COR-L47 (cell line): ENCODE measurements at places on chromosomes 11 and 22.

DNA sequence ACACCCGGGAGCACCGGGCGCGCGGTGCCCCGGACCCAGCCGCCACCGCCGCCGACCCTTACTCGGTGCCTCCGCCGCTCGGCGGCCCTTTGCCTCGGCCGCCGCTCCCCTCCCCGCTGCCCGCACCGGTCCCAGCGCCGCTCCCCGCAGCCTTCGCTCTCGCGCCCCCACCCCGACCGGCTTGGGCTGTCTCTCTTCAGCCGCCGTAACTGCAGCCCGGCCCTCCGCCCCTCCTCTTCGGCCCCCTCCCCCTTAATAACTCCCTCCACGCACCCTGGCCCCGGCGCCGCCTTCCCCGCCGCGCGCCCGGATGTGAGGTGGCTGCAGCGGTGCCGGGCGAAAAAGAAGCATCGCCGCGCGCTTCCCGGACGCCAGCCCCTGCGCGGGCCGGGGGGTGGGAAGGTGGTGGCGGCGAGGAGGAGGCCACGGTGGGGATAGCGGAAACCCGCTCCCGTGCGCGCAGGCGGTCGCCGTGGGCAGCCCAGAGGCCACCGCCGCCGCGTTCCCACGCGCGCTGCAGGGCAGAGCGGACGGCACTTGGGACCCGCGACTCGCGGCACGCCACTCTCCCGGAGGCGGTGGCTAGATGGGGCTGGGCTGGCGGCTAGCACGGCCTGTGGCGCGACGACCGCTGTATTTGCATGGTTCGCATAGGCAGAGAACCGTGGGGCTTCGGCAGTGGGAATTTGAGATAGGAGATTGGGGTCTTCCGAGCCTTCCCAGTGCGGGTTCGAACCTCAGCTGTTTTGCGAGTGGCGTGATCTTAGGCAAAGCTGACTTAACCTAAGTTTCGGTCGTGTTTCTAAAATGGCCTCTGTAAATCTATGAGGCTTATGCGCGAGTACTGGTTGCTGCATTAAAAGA lies at the start of gene EIF4ENIF1:
Gene EIF4ENIF1, minus strand, starts transcription at position 211 of the 864 bp plus-strand sequence. CDS start 1,124 bp downstream, outside the sequence.
- peak; percentile 79 for DNase-seq

DNA sequence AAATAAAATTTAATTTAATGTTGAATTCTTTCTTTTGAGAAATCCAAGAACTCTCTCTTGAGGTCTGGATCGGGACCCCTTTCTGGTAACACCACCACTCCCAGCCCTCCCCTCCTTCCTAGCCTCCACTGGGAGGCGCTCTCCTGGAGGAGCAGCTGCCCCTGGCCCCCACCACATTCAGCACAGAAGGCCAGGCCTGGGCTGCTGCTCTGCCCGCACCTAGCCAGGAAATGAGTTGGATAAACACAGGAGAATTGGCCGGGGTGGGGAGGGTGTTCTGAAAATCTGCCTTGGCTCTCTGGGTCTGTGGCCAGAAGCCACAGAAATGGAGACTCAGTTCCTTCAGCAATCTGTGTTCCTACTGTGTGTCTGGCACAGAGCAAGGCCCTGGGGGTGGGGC lies 31.2 kb downstream of the C22orf42 start:
- no peak for DNase-seq

DNA sequence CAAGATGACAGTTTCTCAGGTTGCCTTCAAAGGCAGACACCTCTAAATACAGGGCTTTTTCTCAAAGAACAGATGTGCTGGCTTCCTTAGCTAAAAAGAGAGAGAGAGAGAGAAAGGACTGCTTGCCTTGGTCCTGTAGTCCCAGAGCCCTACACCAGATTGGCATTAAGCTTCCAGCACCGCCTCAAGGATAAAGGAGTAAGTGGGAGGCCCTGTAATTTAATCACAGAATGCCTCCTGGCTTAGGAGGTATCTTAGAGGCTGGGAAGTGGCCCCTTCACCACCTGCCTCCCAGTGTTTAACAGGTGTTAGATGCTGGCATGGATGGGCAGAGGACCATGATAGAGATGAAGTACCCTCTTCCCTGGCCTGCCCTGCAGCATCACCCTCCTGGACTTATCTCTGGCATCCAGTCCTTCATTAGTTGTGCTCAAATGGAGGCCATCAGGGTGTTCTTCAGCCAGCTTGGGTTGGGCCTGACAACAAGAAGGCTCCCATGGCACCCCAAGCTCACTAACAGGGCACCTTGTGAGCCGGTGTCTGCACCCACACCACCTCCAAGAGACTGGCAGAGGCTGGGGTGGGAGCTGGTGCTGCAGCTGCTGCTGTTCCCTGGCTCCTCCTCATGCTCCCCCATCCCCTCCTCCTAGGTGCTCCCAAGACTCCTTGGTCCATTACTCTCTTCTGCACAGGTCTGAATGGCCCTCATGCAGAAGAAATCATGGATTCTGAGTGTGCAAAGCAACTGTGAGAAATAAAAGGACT lies 32.5 kb downstream of the ABCC8 start:
- no peak for DNase-seq

- no peak for DNase-seq
Measured at GRCh38 chr22:23143119-23143518, 1.3 kb upstream of the RSPH14 start.

GRCh38 chr22:43843783-43844530 lies 18.4 kb downstream of the SULT4A1 start:
- no peak for DNase-seq

DNA sequence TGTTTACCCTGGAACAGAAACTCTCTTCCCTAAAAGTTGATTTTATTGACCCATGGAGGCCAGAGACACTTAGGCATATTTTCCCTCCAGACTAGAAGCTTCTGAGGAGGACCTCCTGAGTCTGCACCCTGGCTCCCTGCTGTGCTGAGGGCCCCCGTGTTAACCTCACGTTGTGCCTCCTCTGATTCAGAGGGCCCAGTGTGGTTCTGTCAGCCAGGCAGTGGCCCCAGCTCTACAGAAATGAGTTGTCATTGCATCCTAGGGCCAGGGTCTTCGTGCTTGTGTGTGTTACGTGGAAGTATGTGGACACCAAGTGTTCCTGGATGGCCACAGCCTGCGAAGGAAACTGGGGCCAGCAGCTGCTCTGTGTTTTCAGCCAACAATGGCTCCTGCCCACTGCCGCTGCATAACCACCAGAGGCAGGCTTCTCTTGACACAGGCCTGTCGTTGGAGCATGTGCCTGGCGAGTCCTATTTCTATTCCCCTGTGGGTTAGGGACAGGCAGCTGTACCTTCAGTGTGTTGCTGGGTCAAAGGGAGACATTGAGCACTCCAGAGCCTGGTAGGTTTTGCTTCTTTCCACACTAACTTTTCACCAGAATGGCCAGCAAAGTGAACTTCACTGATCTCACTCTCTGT lies 44.5 kb downstream of the MED15 start:
- DNase-seq, result no peak

GRCh38 chr11:132006884-132007580 lies 636.6 kb downstream of the NTM start:
- DNase-seq, result no peak

DNA sequence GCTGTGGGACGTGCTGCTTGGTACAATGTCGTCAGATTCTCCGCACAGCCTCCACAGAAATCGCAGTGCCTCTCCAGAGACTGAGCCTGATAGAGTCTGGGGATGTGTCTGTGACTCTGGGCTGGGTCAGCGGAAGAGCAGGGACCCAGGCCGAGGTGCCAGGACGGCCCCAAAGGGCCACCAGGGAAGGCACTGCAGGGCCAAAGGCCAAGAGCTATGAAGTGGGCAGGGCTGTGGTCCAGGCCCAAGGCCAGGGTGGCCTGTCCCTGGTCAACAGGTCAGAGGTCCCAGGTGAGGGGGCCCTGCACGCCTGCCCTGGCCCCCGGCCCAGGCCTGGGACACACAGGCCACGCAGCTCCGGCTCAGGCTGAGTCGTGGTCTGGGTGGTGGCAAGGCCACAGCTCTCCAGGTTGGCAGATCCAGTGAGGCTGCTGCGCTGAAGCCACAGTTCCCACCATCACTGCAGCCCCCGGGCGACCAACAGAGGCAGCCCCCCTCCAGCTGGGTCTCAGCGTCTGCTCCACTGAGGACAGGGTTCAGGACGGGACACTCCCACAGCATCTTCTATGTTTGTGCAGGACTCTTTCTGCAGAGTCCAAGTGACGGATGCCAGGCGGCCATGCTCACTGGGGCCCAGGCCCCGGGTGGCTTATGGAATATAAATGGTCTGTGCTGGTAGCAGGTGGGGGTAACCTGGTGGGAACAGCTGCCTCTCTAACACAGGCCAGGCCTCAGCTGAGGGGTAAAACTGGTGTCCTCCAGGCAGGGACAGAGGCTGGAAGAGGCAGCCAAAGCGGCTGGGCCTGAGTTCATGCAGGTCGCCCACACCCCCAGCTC lies 4.8 kb upstream of the PIM3 start:
- no peak for DNase-seq

- DNase-seq, result no peak
Measured at GRCh38 chr11:27012234-27012921, 18.5 kb downstream of the FIBIN start.

DNA sequence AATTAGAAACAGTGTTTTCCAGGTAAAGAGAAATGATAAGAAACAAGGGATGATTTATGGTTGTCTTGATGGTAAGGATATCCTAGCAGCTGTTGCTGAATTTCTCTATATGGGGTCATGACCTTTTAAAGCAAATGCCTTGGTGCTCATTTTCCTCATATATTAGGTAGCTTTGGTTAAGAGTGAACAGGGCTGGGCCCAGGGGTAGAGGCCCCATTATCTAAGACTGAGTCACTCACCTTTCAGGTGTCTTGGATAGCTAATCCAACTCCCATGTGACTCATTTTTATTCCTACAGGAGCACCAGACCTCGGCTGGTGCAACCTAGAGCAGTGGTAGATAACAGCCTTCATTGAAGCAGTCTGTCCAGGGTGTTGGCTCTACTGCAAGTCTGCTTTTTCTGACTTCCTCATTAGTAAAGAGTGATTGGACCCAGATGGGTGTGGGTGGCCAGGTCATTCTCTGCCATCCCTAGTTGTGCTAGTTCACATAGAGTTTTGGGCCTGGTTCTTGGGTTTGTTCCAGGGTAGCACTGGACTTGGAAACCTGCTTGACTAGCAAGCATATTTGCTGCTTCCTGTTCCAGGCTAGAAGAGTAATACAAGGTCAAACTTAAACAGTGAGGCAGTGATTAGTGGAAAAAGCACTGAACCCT lies 37.4 kb downstream of the CTNND1 start:
- DNase-seq, result no peak

GRCh38 chr11:83611031-83611430 lies 324.9 kb upstream of the CCDC90B start:
- no peak for DNase-seq

- DNase-seq, result no peak
Measured at GRCh38 chr11:61091373-61092279, 10.7 kb upstream of the CD5 start.

- no peak for DNase-seq
Measured at GRCh38 chr11:78787696-78788095, 213.0 kb upstream of the NARS2 start.

DNA sequence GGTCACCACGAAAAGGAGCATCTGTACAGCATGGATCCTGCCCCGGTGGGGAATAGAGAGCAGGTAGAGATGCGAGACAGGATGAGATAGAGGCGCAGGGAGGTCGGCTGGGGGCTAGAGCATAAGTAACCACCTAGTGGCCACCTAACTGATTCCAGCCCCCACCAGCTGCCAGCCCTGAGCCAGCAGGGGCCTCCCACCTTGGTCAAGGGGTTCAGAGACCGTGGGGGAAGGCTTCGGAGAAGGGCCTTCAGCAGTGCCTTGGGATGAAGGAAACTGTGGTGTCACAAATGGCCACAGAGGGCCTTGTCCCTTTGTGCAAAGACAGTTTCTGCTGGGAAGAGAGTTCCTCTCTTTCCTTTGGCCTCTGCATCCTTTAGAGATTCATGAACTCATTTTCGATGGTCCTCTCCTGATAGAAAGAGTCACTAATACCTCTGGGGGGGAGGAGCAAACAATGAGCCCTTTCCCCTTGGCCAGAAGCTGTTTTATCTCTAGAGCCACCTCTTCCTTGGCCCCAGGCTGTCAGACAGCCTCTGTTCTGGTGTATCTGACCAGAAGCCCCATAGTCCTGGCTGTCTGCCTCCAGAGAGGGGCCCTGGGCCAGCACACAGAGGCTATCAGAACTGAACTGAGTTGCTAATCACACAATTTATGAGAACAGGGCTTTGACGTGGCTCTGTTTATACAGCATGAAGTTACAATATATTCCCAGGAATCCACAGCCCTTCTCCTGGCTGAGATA lies 146.0 kb downstream of the PARVA start:
- DNase-seq, result no peak

GRCh38 chr11:7672276-7672959 lies 882 bp downstream of the CYB5R2 start:
- no peak for DNase-seq

DNA sequence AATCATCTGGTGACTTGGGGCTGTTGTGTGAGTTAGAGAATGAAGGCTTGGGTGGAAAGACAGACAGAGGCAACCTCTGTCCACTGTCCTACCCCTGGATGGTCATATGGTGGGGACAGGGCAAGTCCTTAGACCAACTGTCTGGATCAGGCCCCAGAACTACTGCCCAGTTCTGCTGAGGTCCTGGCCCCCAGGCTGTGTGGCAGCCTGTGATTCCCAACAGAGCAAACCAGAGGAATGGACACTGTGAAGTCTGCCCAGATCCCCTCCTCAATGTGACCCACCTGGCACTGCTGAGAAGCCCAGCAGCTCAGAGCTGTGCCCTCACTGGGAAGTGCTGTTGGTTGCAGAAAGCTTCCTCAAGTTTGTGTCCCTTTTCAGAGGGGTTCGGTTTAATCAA lies 69.0 kb downstream of the GGTLC2 start:
- DNase-seq, result no peak

DNA sequence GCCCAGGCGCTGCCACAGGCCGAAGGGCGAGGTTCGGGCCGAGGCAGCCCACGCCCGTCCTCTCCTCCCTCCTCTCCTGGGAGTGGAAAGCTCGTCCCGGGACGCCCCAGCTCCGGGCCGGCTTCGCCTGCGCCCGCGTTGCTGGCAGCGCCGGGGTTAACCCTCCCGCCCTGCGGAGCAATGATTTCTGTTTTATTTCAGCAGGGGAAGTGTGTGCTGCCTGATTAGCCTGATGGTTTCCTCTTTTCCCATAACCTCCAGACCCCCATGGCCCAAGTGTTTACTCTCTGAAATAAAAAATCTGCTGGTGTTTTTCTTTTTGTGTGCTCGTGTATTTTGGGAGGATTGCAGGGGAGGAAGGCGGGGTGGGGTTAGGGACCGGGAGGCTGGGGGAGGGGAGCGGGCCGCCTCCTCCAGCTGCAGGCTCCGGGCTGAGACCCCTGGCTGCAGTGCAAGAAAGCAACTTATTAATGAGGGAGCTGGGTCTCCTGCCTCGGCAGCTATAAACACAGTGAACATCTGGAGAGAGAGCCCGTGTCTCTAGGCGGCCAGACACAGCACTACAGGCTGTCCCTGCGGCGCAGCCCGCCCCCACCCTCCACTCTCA lies 38.6 kb downstream of the ETS1 start:
- no peak for DNase-seq

- DNase-seq, result no peak
Measured at GRCh38 chr11:84128840-84129239, 842.7 kb upstream of the CCDC90B start.
